ENCODE measurements at places on chromosomes 12 and 14.

DNA sequence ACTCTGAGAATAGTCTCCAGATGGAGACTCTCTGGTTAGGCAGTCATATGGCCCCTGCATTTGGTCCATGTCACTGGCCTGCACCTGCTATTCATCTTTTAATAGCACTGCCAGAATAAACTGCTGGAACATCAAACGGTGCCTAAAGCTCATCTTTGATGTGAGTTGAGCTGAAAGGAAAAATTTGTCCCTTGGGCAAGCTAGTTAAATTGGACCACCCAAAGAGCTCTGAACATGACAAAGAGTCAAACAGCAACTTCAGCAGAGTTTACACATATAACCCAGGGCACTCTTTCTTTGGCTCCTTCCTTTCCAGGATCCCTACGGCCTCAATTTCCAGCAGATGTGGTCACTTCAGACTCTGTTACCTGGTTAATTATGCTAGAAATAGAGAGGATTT lies 269.9 kb downstream of the RPL10L start:
- no peak for DNase-seq

- DNase-seq = no peak
Observed at GRCh38 chr12:65640489-65640901, 183.8 kb upstream of the HMGA2 start.

DNA sequence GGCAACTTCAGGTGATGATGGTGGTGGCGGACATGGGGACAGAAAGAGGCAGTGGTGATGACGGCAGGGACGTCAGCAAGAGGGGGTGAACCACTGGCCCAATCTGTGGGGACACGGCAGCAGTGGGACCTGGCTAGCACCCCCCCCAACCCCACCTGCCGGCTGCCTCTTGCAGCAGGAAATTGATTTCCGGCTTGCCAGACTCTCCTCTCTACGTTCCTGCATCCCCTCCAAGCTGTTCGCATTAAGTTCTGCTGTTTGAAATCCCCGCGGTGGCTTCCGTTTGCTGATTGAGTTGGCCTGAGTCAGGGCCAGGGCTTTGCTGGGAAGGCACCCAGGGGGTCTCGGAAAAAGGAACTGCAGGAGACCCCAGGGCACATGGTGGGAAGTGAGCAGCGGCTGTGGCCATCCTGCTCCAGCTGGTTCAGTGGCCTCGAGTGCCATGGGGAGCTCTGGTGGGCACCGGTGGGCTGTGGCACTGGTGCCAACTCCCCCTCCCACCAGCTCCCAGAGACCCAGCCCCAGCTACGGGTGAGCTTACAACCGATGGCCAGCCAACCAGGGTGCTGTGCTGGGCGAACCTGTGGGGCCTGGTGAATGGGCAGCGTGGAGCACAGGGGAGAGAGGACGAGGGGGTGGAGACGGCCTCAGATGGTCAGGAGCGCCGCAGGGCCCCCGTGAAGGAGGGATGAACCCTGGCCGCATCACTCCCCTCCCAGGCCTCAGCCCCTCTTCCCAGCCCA lies 14.6 kb upstream of the NUDT14 start:
- DNase-seq = no peak

DNA sequence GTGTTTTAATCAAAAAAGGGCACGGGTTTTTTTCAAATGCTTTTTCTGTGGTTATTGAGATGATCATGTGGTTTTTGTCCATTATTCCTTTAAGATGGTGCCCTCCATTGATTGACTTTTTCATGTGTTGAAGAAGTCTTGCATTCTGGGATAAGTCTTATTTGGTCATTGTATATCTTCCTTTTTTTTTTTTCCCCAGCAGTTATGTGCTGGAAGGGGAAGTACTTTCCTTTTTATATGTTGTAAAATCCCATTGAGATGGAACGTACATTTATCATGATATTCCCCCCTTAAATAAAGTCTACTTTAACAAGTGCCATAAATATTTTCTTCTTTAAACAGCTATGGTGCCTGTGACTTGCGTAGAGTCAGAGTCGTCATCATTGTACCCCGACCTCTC lies 24.8 kb upstream of the MUCL1 start:
- no peak for DNase-seq

DNA sequence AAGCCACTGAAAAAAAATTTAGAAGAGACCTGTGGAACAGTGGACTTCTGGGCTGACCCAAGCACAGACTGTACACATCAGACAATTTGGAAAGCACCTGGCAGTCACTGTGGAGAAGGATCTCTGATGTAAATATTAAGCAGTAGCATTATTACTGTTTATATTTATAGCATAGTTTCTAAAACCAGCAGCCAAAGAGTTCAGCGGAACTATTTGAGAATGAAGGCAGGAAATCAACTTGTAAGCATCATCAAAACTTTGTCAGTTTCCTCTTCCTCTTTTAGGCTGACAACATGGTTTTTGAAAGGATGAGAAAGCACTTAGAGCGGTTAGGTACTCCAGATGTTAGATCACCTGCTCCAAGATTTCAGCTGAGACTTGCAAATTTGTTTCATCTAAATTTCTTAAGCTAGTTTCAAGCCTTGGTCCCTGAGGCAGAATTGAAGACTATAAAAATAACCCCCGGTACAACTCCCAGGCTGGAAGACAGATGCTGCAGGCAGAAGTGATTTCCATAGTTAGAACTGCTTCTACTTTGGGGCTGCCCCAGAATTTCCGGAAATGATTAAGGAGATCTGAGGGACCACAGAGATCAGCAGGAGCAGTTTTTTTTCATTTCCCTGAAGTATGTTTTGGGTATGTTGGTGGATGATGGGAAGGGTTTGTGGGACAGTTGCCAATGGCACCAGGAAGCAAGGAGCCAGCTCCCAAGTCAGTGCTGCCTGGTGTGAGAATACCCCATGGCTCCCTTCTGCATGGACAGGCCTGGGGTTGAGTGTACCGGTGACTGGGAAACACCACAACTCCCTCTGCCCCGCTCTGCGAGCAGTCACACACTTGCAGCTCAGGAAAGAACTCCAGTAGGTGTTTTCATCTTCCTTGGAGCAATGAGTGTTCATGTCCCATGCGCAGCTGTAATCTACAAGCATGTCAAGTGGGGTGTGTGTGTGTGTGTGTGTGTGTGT lies 354.5 kb downstream of the NUAK1 start:
- DNase-seq = no peak

- DNase-seq = no peak
Observed at GRCh38 chr12:293199-293598, 30.6 kb upstream of the SLC6A13 start.

All from non-pigmented ciliary epithelial cell (primary cell).